ENCODE measurements at places on chromosomes 6 and 20.

- no peak for DNase-seq
Measured at GRCh38 chr6:34414999-34415858, 10.6 kb downstream of the RPS10 start.

DNA sequence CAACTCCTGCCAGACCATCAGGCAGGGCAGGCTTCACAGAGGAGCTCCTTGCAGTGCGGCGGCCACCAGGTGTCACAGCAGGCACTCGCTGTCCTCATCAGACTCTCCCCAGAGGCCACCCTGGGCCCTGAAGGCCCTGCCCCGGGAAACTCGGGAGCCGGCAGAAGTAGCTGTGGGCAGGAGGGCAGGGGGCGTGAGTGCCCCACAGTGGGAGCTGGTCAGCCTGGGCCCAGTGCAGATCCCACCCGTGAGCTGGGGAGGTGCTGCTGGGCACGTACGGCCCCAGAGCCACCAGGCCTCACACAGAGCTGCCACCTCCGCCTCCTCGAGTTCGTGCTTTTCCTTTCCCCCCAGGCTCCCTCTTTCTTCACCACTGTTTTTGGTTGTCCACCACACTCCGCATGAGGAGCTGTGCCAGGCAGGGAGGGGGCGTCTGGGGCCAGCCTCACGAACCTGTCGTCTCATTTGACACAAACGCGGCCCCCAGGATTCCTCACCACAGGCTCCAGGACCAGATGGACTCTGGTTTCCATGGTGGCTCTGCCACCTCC, 33.8 kb downstream of the FRMD1 start:
- no peak for DNase-seq

GRCh38 chr6:148269386-148269785, 73.3 kb upstream of the SASH1 start:
- DNase-seq, result no peak

DNA sequence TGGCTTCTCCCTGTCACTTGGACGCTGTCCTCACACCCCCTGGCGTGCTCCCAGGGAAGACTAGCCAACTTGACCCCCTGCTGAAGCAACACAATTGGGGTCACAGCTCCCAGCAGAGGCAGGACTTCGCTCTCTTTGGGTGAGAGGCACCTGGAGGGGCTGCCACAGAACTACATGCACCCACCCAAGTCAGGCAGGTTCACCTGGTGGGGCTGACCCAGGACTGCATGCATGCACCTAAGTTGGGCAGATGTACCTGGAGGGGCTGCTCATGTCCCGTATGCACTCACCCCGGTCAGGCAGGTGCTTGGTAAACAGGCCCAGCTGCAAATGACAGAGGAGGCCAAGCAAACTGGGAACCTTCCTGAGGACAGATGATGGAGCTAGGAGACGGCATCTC, 154.3 kb upstream of the RPS6KA2 start:
- no peak for DNase-seq

GRCh38 chr6:92979281-92979680, 440.1 kb downstream of the EPHA7 start:
- DNase-seq, result no peak

DNA sequence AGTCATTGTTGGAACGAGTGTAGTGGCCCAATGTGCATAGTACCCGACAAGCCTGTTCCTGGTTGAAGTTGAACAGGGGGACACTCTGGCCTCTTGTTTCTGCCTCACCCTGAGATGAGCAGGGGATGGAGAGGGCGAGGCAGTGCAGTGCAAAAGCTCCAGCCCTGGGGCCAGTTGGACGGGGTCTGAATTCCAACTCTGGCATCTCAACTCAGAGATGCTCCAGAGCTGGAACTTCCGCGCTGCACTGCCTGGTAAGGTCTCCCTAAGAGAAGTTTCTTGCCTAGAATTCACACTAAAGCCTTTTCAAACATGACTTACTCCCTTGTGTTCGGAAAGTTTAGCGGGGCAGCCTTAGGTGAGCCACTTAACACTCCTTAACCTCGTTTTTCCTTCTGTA, 72.3 kb upstream of the SLC22A1 start:
- DNase-seq, result no peak

DNA sequence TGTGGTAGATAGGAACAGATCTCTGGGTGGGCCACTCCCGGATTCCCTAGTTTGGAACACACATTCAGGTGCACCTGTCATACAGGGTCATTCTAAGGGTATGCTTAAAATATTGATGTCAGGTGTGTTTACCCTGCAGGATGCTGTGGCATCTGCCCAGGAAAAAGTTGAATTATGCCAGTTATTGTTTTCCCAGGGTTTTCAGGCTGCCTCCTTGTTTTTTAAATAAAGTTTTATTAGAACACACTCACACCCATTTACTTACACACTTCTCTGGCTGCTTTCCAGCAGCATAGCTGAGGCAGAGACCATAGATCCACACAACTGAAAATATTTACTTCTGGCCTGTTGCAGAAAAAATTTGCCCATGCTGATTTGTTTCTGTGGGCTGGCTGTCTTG, 76.5 kb downstream of the PHACTR3 start:
- no peak for DNase-seq

- DNase-seq, result no peak
Measured at GRCh38 chr6:29451471-29452193, 5.2 kb downstream of the OR11A1 start.

DNA sequence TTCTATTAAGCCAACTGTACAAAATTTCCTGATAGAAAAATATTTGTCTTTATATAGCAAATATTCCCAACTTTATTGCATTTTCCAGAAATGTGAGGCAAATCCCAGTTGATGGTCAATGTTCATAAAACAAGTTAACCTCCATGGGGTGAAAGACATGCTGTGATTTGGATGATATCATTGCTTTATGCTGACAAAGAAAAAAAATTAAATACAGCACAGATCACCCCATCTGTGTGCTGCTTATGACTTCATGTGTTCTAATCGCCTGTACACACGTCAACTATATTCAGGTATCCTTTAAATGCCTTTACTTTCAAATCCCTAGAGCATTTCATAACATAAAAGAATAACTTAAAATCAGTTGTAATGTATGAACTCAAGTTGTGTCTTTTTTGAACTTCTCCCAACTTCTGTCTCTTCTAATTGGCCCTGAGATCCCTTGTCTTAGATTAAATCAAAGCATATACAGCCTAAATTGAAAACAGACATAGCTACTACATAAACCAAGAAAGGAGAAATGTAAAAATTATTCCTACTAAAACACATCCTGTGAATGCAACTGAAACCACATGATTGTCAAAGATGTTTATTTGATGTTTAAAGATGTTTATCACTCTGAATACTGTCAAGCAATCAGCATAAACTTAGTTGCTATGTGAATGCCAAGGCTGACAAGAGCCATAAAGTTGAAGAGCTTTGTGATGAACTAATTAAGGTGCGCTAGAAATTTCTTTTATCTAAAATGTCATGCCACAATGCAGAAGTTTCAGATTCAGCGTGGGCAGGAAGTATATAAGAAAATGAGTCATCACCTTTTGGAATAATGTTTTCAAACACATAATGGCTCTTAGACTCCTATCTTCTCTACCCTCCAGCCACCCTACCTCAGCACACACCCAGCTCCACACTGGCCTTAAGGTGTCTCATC, 68.7 kb downstream of the FILIP1 start:
- DNase-seq, result no peak

DNA sequence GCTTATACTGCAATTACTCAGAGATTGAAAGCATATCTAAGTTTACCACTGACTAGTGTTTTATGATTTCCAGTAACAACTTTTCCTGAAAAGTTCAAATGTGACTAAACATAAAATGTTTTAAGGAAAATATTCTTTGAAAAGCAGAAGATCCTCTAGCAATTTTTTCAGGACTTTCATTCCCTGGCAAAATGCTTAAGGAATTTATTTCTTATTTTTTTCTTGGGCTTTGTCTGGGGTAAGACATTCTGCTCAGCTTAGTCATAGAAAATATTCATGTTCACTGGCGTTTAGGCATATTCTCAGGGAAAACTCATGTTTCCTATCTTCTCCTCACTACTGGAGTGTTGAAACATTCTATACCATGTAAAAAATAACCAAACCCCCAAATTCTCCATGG, 235.3 kb upstream of the CEP162 start:
- DNase-seq, result no peak

- no peak for DNase-seq
Measured at GRCh38 chr6:148313488-148313887, 29.1 kb upstream of the SASH1 start.

DNA sequence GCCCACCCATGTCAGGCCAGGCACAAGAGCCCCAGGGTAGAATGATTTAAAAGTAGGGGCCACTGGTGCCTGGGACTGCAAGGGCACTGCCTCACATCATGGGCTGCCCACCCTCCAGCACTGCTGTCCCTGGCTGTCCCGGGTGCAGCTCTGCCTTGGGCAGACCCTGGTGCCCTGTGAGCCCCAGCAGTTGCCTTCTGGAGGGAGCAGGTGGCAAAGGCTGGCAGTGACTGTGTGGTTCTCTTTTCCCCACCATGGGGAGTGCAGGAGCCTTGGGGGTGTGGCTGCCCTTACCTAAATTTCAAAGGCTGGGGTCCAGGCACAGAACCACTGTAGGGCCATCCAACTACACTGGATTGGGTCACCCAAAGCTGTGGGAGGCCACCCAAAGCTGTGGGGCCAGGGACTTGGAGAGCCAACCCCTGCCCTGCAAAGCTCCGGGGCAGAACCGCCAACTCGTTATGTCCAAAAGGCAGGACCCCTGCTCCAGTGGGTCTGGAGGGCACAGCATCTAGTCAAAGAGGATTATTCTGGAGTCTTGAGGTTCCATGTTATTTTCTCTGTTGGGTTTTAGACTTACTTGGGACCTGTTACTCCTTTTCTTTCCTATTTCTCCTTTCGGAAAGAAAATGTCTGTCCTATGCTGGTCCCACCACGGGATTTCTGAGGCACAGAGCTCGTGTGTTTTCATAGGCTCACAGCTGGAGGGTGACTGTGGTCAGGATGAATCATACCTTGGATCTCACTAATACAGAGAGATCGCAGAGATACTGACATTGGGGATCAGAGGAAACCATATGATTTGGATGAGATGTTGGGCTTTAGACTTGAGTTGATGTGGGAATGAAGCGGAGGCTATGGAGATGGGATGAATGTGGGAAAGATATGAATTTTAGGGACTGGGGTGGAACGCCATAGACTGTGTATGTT, 65.3 kb downstream of the RAMACL start:
- DNase-seq, result no peak

DNA sequence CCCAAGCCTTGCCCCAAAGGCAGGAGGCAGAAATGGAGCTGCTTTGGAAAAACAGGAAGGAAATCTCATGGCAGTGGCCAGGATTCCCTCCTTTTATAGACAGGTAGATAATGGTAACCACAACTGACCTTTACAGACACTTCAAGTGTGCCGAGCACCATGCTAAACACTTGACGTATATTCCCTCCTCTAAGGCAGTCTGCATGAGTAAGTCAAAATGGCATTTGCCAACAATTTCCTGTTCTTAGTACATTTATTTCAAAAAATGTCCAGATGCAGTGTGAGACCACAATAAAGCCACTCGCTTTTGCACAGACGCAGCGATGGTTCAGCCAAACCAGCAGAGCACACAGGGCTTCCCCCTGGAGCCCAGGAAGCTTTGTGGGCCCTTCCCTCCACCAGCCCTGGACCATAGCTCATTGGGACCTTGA, 16.5 kb upstream of the GPR6 start:
- peak; percentile 4 for DNase-seq

- no peak for DNase-seq
Measured at GRCh38 chr6:107816818-107817217, 7.3 kb downstream of the SCML4 start.

GRCh38 chr6:154170106-154170505, 131.1 kb downstream of the OPRM1 start:
- no peak for DNase-seq

DNA sequence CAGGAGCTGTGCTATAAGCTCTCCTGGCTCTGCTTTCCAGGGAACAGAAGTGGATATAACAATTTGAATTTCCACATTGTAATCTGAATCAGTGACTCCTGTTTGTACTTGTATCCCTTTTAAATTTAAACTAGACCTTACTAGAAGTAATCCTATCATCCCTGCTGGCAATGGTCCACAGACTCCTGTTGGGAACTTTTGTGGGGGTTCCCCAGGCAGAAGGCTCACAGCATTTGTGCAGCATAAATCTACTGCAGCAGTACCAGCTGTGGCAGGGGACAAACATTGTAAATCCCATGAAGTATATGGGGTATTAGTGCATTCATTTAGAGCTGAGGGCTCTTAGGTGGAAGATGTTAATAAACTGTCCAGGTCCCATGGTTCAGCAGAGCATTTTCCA, 12.0 kb upstream of the PDCD2 start:
- DNase-seq, result no peak

DNA sequence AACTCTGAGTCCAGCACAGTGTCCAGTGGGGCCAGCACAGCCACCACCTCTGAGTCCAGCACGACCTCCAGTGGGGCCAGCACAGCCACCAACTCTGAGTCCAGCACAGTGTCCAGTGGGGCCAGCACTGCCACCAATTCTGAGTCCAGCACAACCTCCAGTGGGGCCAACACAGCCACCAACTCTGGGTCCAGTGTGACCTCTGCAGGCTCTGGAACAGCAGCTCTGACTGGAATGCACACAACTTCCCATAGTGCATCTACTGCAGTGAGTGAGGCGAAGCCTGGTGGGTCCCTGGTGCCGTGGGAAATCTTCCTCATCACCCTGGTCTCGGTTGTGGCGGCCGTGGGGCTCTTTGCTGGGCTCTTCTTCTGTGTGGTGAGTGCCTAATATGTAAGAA, 3.8 kb downstream of the MUC21 start:
- no peak for DNase-seq

- no peak for DNase-seq
Measured at GRCh38 chr20:58982406-58983114, 1.5 kb downstream of the NELFCD start.

DNA sequence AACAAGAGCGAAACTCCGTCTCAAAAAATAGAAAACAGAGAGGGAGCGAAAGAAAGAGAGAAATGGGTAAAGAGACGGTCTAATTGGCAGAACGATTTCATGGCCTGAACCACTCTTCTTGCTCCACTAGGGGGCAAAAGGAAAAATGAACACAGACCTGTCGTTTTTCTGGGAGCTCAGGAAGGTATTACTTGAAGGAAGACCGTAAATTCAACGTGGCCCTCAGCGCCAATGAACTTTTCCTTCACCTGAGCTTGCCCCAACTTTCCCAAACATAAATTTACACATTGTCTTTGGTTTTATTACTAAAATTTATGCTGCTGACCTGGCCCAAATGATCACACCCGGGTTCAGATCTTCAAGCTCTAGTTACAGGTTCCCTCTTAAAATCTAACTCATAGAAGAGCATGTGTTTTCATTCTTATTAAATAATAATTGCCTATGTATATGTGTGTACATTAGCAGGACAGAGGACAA, 67.3 kb downstream of the ATP9A start:
- no peak for DNase-seq

GRCh38 chr20:59131551-59132285, 31.9 kb upstream of the ZNF831 start:
- no peak for DNase-seq

- DNase-seq, result no peak
Measured at GRCh38 chr6:133951227-133951626, 1.8 kb upstream of the TBPL1 start.

GRCh38 chr20:10040070-10040975, 5.5 kb downstream of the ANKEF1 start:
- DNase-seq, result no peak

- no peak for DNase-seq
Measured at GRCh38 chr20:8457978-8458377, 325.9 kb downstream of the PLCB1 start.

GRCh38 chr6:146423452-146423851, 120.2 kb upstream of the RAB32 start:
- DNase-seq, result no peak
